Spinal cord (tissue), 10 donors: ENCODE measurements at places on chromosomes 2 and 18. TPM values are rescaled to one million over a fixed set of nuclear protein-coding genes. Genes with fewer than 3 reads are reported as not detected.

The CFAP210 gene
- 3.0 TPM for total RNA-seq

The ZNF804A gene
- total RNA-seq = 15.7 TPM

DNA sequence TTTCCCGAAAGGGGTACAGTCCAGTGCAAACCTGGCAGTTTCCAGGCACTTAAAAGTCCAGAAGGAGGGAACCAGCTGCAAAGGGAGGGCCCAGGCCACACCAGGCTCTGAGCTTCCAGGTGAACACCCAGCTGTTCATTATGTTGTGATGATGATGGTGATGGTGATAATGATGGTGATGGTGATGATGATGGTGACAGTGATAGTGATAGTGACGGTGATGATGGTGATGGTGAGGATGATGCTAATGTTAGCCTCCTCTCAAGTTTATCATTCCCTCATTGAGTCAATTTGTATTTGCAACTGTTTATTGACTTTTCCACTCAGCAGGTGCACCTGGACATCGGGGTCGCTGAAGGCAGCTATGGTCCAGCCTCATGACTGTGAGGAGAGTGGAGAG lies 199.4 kb upstream of the ID2 start:
- H3K4me1 ChIP-seq = peaks cover 22% of the 10 kb centered on the region
- no peak overlapping the region for H3K27ac ChIP-seq
- H3K4me3 ChIP-seq = no peak overlapping the region
- H3K36me3 ChIP-seq = no peaks in the 10 kb centered on the region

- H3K4me1 ChIP-seq = no peaks in the 10 kb centered on the region
- no peak overlapping the region for H3K4me3 ChIP-seq
Observed at GRCh38 chr2:64586883-64587481, 62.9 kb downstream of the AFTPH start.

GRCh38 chr2:6309415-6310255 lies 556.1 kb downstream of the CMPK2 start:
- H3K4me3 ChIP-seq = no peak overlapping the region
- no peak overlapping the region for H3K27ac ChIP-seq
- no peaks in the 10 kb centered on the region for H3K36me3 ChIP-seq
- DNase-seq = no peak

GRCh38 chr18:27985832-27986231 lies 191.1 kb downstream of the CDH2 start:
- H3K27me3 ChIP-seq = no peaks in the 10 kb centered on the region
- H3K4me3 ChIP-seq = no peak overlapping the region
- peaks cover 3% of the 10 kb centered on the region for H3K36me3 ChIP-seq
- peaks cover 3% of the 10 kb centered on the region for H3K4me1 ChIP-seq
- no peak overlapping the region for H3K27ac ChIP-seq

GRCh38 chr2:26557244-26557925 lies 79.5 kb upstream of the OTOF start:
- no peak overlapping the region for H3K27ac ChIP-seq
- H3K27me3 ChIP-seq = peaks cover 22% of the 10 kb centered on the region
- H3K4me1 ChIP-seq = peaks cover 46% of the 10 kb centered on the region
- H3K36me3 ChIP-seq = no peaks in the 10 kb centered on the region

- no peaks in the 10 kb centered on the region for H3K27me3 ChIP-seq
- H3K27ac ChIP-seq = no peak overlapping the region
- no peaks in the 10 kb centered on the region for H3K4me1 ChIP-seq
- no peak overlapping the region for H3K4me3 ChIP-seq
Observed at GRCh38 chr2:42238644-42239288, 69.6 kb downstream of the EML4 start.

DNA sequence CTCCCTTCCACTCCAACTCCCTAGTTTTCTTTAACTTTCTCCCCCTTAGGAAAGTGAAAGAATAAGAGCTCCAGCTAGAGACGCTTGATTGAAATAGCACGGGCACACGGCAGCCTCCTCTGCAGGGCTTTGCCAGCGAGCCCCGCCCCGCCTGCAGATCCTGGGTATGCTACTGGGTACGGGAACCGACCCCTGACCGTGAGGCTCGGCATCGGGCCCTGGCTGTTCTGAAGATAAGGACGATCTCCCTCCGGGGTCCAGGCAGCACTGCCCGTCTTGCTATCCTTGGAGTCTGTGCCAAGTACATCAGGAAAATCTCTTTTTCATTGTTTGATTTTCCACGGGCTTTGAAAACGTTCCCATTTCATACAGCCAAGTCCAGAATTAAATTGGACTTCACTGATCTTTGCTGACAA lies 284.5 kb downstream of the MTX2 start:
- H3K4me3 ChIP-seq = peak overlapping the region; percentile 54
- peak overlapping the region; percentile 92 for H3K27ac ChIP-seq
- H3K36me3 ChIP-seq = no peaks in the 10 kb centered on the region
- peaks cover 2% of the 10 kb centered on the region for H3K27me3 ChIP-seq
- peak; percentile 91 for DNase-seq
- peaks cover 12% of the 10 kb centered on the region for H3K4me1 ChIP-seq

- no peaks in the 10 kb centered on the region for H3K4me1 ChIP-seq
- H3K36me3 ChIP-seq = no peaks in the 10 kb centered on the region
- no peak overlapping the region for H3K4me3 ChIP-seq
- DNase-seq = no peak
Observed at GRCh38 chr2:194252127-194252526, 1404.9 kb upstream of the SLC39A10 start.

DNA sequence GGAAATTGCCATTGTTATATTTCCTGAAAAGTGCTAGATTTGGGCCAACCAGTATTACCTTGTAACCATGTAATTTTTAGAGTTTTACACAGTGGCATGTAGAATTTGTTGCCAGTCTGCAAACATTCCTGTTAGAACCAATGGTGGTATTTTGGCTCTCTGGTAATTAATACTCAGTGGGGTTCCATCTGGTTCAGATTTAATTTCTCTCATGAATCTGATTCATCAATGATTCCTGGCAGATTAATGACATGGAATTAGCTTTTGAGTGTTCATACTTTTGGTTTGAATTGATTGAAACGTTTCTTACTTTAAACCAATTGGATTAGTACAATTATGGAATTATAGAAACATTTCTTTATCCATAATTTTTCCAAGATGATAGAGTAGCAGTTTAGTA lies 93.2 kb downstream of the MC4R start:
- no peaks in the 10 kb centered on the region for H3K27me3 ChIP-seq
- H3K27ac ChIP-seq = no peak overlapping the region
- no peaks in the 10 kb centered on the region for H3K4me1 ChIP-seq
- no peaks in the 10 kb centered on the region for H3K36me3 ChIP-seq
- DNase-seq = no peak
- no peak overlapping the region for H3K4me3 ChIP-seq
